ENCODE measurements at places on chromosomes 2 and 18. TPM values are rescaled to one million over a fixed set of nuclear protein-coding genes. Genes with fewer than 3 reads are reported as not detected.

Gene UGT1A6
- polyA plus RNA-seq: not detected

DNA sequence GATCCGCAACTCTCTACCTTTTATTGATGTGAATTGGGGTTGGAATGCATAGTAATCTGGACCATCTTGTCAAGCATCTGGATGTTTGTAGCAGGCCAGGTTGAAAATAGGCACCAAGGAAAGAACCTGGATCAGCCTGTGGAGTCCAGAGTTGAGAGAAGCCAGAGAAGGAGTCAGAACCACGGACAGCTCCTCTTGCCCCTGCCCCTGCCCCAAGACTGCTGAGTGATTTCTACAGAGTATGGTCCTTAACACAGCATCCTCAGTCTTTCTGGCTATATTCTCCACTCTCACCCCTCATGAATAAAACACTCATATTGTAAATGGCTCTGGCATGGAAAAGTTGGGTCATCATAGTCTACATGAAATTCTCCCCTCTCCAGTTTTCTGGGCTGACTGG is 154.6 kb downstream of the LOXHD1 start:
- DNase-seq: peak; percentile 65

GRCh38 chr18:13103366-13103765 is 112.2 kb downstream of the CEP192 start:
- DNase-seq: no peak

GRCh38 chr2:8966123-8966908 is 37.2 kb downstream of the MBOAT2 start:
- no peak for DNase-seq

Gene RASGRP3
- polyA plus RNA-seq: 0.06 TPM

DNA sequence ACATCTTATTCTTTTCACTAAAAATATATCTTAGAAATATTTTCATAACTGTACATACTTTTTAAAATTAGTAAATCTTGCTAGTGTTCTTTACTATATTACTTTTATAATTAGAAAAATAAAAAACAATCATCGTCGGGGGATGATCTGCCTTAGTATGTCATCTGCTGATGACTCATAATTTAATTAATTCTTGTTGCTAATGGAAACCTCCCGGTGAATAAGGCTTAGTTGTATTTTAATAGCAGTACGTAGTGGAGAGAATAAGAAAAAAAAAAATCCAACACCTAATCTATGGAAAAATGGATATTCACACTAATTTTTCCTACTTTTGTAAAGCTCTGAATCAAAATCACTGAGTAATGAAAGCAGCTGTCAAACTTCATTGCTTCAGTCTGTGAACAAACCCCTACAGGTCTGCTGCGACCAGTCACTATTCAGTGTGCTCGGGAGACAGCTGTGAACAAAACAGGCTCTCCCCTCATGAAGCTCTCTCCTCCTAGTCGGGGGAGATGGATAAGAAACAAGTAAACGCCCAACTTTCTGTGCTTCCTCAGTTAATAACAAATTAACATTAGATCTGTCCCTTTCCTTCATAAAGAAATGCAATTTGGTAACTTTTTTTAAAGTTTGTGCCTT is 97.4 kb upstream of the UPP2 start:
- DNase-seq: no peak

Gene UGT1A10
- not detected for polyA plus RNA-seq

DNA sequence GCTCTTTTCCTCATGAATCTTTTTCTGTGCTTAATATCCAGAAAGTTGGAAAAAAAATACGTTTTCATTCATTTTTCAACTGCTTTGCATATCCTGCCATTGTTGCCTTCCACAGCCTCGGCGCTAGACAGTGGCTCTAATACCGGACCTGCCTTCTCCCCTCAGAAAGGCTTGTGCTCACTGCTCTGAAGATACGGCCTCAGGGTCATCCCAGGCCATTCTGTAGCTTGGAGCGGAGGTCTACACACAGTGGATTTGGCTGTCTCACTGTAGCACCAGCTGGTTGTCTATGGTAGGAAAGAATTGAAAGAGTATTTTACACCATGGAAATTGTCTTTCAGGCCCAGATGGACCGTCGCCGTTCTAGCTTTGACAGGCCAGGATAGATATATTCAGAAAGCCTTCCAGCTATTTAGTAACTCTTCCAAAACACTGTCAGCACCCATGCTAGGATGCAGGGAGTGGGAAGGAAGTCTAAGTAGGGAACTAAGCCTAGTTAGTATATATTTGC is 242.0 kb downstream of the TMEM182 start:
- DNase-seq: no peak

Gene ADRA2B
- 8.3 TPM for polyA plus RNA-seq

DNA sequence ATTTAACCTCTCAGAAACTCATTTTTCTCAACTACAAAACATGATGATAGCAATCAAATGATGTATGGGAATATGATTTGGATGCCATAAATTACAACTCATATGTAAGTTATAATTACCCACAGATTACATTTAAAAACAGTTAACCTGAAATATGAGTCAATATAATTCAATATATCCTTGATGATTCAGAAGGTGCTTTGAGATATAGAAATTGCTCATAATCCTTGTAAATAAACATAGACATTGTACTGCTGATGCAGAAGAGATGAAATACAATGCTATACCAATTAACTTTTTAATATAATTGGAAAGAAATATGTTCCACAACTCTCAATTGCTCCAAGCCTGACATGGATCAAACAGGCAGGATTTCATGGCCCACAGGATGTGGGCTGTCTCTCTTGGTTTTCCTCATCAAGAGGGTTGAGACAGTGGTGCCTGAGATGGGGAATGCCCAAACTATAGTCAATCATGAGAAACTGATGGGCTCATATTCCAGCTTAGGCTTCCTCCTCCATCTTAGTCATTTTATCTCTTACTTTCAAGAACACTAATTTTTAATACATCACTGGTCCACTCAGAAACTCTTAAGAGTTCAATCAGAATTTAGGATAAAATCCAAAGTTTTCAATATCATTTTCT is 49.4 kb downstream of the NCKAP5 start:
- no peak for DNase-seq

DNA sequence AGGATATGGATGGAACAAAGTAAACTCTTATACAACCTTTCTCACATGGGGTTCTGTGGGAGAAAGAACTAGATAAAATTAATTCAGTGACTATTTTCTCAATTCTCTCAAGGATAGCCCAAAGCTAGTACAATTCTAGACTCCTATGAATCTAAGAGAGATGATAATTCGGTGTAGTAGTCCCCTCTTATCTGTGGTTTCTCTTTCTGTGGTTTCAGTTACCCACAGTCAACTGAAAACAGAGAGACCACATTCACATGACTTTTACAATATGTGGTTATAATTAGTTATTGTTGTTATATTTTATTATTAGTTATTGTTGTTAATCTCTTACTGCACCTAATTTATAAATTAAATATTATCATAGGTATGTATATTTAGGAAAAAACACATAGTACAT is 53.5 kb upstream of the C2orf15 start:
- no peak for DNase-seq

Gene MERTK
- 6.5 TPM for polyA plus RNA-seq

DNA sequence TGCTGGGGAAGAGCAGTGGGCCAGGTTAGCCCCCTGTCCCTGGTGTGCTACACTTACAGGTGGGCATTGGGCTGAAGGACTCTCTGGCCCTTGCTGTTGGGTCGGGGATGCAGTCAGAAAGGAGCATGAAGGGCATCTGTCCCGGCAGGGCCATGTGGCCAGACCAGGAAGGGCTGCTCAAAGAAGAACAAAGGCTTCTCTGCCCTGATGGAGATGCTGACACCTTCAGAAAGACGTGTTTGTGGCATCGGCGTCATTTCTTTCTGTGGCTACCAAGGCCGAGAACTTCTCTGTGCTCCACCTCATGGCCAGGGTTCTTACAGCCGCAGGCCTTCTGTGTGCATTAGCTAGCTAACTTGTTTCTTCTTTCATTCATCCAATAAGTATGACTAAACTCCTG is 239.1 kb downstream of the FAM210A start:
- DNase-seq: no peak

GRCh38 chr2:85143463-85144082 is 10.4 kb downstream of the TCF7L1 start:
- DNase-seq: no peak

DNA sequence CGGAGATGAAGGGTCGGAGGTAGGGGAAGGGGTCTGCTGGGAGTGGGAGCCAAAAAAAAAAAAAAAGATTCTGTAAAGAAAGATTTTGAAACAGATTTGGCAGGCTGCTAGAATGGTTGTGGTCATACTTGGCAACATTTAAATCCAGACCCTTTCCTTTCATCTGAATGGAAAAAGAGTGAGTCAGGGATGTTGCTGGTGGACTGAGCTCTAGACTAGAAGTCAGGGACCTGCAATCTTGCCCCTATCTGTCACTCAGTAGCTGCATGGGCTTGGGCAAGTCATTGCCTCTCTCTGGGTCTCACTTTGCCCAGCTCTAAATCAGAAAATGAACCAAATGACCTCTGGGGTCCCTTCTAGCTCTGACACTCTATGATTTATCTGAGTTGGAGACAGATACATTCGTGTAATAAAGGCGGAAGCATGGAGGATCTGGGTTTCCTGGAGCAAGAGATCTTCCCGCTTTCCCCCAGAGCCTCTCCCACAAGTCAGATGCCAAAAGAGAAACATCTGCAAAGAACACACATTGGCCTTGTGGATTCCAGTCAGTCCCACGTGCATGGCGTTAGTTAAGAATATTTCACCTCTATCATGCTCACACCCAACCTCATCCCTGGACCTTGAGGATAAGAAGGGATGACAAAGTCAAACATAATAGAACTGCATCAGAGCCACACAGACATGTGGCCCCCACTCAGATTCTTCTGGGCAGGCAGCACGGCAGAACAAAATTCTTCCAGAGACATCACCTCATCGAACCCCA is 58.5 kb downstream of the ADD2 start:
- DNase-seq: no peak

GRCh38 chr18:27599202-27599829 is 414.2 kb upstream of the CHST9 start:
- DNase-seq: no peak

DNA sequence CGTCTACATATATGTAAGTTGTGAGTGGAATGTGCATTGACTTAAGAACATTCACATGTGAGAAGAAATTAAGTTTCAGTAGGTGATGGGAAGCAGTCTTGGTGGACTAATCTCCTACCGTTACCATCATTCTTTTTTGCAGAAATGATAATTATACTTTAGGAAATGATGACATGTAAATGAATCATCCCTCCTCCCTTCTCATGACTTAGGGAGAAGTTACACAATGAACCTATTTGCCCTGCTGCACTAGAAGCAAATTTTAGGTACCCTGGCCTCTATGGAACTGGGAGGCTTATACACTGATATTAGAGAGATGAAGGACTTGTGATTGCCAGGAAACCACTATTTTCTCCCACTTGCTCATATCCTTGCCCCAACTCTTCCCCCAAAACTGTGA is 214.2 kb downstream of the CALCRL start:
- DNase-seq: no peak

DNA sequence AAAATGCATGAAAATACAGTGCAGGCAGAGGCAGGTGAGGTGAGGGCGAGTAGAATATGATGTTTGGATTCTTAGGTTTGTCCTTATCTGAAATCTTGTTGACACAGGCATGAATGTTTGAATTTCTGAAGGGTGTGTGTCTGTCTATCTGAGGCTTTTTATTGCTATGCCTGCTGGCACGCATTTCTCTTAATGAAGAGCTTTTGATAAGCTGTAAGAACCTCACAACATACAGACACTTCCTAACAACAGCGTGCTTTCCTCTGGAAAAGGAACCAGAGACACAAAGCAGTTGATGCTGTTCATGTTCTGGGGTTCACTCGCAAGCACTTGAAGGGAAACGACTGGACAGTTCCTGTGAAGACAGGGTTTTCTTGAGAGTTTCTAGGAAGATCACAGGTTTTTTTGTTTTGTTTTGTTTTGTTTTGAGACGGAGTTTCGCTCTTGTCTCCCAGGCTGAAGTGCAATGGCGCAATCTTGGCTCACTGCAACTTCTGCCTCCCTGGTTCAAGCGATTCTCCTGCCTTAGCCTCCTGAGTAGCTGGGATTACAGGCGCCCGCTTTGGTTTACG is 33.3 kb upstream of the CABLES1 start:
- DNase-seq: no peak

Gene SH3BP4
- 31.5 TPM for polyA plus RNA-seq

GRCh38 chr18:75214332-75214690 is 3.7 kb downstream of the TSHZ1 start:
- no peak for DNase-seq

DNA sequence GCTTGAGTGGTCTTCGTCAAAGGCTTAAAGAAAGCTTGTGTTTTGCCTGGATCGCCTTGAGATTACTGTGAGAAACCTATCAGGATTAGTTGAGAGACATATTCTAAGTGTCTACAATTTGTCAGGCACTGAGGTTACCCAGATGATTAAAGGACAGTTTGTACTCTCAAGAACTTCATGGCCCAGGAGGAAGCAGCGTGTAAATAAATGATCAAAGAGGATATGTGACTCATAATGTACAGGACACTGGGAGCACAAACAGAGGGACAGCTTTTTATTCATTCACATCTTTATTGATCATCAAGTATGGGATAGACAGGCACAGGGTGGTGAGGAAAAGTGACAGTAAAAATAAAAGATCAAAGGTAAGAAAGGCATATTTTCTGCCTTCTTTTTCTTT is 152.6 kb upstream of the FSHR start:
- no peak for DNase-seq

DNA sequence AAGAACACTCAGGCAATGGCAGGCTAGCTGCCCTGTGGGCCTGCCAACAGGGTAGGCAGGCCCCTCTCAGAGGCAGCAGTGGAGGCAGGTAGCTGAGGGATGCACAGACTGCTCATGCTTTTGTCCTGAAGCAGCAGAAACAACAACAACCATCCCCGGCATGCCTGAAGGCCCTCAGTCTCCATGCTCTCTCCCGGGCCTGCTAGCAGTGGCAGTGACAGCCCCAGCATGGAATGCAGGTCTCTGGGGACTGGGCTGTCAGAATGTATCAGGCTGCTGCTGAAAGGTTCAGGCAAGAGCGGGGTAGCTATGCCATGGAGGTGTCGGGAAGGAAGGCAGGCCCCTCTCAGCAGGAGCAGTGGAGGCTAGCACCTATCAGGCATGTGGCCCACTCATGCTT is 209.8 kb downstream of the KCNJ3 start:
- no peak for DNase-seq

GRCh38 chr2:27369471-27370025 is 590 bp downstream of the EIF2B4 start:
- DNase-seq: peak; percentile 88

DNA sequence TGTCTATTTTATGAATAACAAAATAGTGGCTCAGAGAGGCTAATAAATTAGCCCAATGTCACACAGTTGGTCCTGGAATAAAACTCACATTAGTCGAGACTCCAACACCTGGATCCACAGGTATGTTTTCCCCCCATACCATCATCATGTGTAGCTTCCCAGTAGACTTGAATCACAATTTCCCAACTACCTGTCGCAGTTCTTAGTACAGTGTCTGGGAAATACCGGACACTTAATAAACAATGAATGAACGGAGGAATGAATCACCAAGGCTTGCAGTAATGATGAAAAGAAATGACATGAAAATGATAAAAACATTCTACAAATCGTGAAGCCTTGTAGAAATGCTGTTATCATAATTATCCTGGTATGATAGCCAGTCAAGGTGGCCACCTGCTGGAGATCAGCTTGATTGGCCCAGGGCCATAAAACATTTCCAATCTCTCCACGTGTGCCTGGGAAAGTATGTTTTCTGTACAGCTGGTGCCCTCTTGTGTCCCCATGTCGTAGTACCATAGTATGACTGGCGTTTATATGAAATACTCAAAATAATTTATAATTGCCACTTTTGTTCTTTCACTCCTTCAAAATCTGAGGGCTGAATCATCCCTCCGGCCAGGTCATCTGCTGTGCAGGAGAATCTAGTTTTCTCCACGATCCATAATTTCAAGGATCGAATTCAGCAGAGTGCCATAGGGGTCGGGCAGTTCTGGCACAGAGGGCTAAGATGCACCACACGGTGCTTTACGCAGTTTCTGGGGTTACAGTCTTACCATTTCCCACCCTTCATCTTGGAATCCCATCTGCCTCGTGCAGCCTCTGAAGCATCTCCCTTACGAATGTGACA is 95.4 kb downstream of the LAMA1 start:
- DNase-seq: no peak

Data from H1 (cell line).